A549 treated with GW870086 at 1 μM for 4 hours (cell line): ENCODE measurements at places on chromosomes 16 and 17. TPM values are rescaled to one million over a fixed set of nuclear protein-coding genes. Genes with fewer than 3 reads are reported as not detected.

Gene ANKFN1
- total RNA-seq: not detected in 5 replicates

Gene METTL22
- 25.4 to 25.8 TPM (median 25.7 TPM) in 5 replicates for total RNA-seq

Gene KRTAP29-1
- not detected in 5 replicates for total RNA-seq

Gene ZNF469
- 5.9 to 11.2 TPM (median 9.6 TPM) in 5 replicates for total RNA-seq

Gene TAF15
- total RNA-seq: 204 to 217 TPM (median 207 TPM) in 5 replicates

Gene PYY
- total RNA-seq: not detected in 5 replicates

Gene IGSF6
- total RNA-seq: not detected in 5 replicates

Gene CDH1
- 3.9 to 5.1 TPM (median 4.2 TPM) in 5 replicates for total RNA-seq

Gene CCL17
- not detected in 5 replicates for total RNA-seq

Gene RAC3
- 25.0 to 39.4 TPM (median 34.2 TPM) in 5 replicates for total RNA-seq

Gene SPN
- not detected in 5 replicates for total RNA-seq

Gene NFAT5
- total RNA-seq: 3.5 to 8.0 TPM (median 6.1 TPM) in 5 replicates

Gene TPSG1
- total RNA-seq: 0.15 to 0.16 TPM in 2 of 5 replicates, not detected in the others

Gene AIPL1
- 0.05 TPM in 1 of 5 replicates, not detected in the others for total RNA-seq

Gene PRCD
- total RNA-seq: not detected in 5 replicates

Gene PPP1R27
- total RNA-seq: 0.19 to 0.47 TPM (median 0.24 TPM) in 4 of 5 replicates, not detected in the other

Gene ZNF19
- 1.4 to 2.3 TPM (median 1.7 TPM) in 5 replicates for total RNA-seq

Gene NOS2
- total RNA-seq: 0.15 to 0.22 TPM (median 0.19 TPM) in 5 replicates

Gene GRAP
- 0.17 to 0.34 TPM (median 0.22 TPM) in 5 replicates for total RNA-seq

Gene TNP2
- total RNA-seq: not detected in 5 replicates

Gene ABCA10
- 0.07 to 0.12 TPM (median 0.10 TPM) in 5 replicates for total RNA-seq

Gene TNFRSF17
- not detected in 5 replicates for total RNA-seq

Gene CLEC10A
- total RNA-seq: not detected in 5 replicates

Gene SLFN12L
- 0.09 TPM in 1 of 5 replicates, not detected in the others for total RNA-seq

Gene PAFAH1B1
- 163 to 191 TPM (median 186 TPM) in 5 replicates for total RNA-seq

Gene HAS3
- 42.9 to 52.7 TPM (median 46.3 TPM) in 5 replicates for total RNA-seq

Gene TMIGD1
- total RNA-seq: not detected in 5 replicates

Gene AANAT
- 0.15 to 0.78 TPM (median 0.41 TPM) in 5 replicates for total RNA-seq

Gene BIRC5
- total RNA-seq: 95.9 to 111 TPM (median 104 TPM) in 5 replicates

Gene RNF222
- not detected in 5 replicates for total RNA-seq

Gene TNRC6C
- total RNA-seq: 1.3 to 2.6 TPM (median 1.8 TPM) in 5 replicates

Gene KRT20
- total RNA-seq: 0.10 to 0.53 TPM (median 0.27 TPM) in 5 replicates

Gene RAP1GAP2
- total RNA-seq: 23.5 to 34.0 TPM (median 31.6 TPM) in 5 replicates

Gene GAS2L2
- 0.07 to 0.12 TPM (median 0.09 TPM) in 3 of 5 replicates, not detected in the others for total RNA-seq

Gene ZNF598
- 43.7 to 60.1 TPM (median 56.5 TPM) in 5 replicates for total RNA-seq

Gene REXO5
- 3.8 to 5.4 TPM (median 4.5 TPM) in 5 replicates for total RNA-seq

Gene EIF5A
- 1,622 to 1,789 TPM (median 1,677 TPM) in 5 replicates for total RNA-seq

Gene FOXL1
- total RNA-seq: 0.83 to 2.3 TPM (median 0.97 TPM) in 5 replicates

Gene KRT36
- total RNA-seq: 0.07 TPM in 1 of 5 replicates, not detected in the others

Gene GNAO1
- total RNA-seq: 0.46 to 0.86 TPM (median 0.65 TPM) in 5 replicates

Gene UTS2R
- total RNA-seq: not detected in 5 replicates

Gene MPO
- total RNA-seq: not detected in 5 replicates
